NCI-H526 treated with DMSO at 0.1 percent for 48 hours (cell line): ENCODE measurements at places on chromosomes 6 and 20.

GRCh38 chr20:64064145-64064698, 1.2 kb downstream of the TCEA2 start:
- no peak for DNase-seq

- no peak for DNase-seq
Observed at GRCh38 chr6:8944548-8944947, 509.2 kb upstream of the SLC35B3 start.

DNA sequence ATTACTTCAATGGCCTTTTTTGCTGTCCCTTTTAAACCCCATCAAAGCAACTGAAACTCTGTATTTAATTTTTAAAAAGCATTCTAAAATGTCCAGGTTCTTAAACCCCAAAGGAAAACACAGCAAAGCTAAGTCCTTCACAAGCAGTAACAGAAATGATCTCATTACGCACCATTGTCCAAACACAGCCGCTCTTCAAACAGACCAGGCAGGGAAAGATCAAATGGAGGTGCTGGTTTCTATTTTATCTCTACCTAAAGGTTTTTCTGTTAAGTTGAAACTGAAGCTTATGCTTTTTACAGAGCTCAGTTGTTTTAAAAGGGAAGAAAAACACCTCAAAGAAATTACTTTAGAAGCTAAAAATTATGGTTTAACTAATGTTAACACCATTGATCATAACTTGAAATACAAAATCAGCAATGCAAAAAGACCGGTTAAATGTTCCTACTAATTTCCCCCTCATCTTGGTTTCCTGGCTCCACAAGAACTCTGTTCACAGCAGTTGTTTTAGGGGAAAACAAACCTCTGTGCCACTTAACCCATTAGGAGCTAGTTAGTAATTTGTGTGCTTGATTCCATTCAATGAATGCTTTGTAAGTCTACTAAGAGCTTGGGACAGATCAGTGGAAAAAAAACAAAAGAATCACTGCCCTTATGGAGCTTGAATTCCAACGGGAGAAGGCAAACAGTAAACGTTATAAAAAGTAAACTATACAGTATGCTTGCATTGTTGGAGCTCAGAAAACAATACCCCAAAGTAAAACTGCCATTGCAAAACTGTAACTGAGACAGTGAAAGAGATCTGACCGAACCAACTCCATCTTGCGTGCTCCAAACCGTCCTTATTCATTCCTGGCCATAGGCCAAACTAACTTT, 87.4 kb downstream of the CD24 start:
- no peak for DNase-seq

DNA sequence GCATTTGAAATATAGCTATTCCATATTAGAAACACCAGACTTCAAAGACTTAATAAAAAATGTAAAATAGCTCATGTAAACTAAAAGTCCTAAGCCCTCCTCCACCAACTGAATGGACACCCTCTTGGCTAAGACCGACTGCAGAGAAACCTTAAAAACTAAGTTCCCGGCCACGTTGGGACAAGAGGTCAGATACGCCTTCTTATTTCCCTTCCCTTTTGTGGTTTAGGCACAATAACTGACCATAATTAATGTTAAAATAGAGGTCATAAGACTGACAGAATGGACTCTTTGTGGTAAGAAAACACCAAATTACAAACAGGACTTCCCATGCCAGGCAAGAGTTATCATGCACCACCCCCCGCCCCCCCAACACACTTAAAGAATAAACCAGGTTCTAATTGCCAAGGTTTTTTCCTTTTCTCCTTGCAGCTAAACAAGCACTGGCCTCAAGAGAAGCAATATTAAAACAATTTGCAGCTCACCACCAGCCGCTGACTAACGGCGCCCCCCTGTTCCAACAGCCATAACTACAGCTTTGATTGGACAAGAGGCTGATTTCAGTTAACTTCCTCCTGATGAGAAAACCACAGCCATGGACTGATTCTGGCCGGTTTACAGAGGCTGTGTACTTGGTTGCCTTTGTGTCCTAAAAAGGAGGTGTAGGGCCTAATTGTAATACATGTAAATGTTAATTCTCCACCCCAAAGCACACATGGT, 10.7 kb upstream of the LAMP5 start:
- DNase-seq: no peak

DNA sequence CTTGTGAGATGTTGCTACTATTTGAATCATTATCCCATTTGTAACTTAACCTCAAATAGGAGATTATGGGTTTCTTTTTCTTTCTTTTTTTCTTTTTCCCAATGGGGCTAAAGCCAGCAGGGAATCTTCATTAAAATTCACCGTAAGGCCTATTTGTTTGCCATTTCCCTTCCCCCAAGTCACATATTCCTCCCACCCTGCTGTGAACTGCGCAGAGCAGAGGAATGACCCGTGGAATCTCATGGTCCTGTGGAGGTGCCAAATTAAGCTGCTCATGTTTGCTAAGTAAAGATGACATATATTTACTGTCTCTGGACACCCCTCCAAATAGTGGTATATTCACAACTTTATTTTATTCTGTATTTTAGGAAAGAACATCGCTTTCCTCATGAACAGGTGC, 699.3 kb downstream of the RNF144B start:
- no peak for DNase-seq

- no peak for DNase-seq
Observed at GRCh38 chr20:57947421-57948179, 237.8 kb upstream of the PMEPA1 start.

GRCh38 chr6:37319856-37320480, 33.8 kb upstream of the RNF8 start:
- DNase-seq: no peak

DNA sequence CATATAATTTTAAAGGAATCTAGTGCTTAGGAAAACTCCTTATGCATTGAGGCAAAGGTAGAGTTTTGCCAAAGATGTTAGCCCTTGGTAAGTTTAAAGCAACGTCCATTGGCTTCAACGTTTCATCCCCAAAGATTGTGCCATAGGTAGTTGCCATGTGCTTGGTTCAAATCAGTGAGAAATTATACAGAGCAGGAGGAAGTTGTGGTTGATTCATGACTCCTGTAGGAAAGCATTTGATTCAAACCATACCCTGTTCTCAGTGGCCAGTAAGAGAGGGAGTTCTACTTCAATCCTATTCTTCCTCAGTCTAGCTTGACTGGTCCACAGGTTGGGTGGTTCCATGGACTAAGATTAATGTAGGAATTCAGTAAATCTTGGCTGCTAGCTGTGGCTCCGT, 535.6 kb downstream of the QKI start:
- DNase-seq: no peak

- no peak for DNase-seq
Observed at GRCh38 chr20:49397525-49397924, 84.9 kb downstream of the KCNB1 start.

DNA sequence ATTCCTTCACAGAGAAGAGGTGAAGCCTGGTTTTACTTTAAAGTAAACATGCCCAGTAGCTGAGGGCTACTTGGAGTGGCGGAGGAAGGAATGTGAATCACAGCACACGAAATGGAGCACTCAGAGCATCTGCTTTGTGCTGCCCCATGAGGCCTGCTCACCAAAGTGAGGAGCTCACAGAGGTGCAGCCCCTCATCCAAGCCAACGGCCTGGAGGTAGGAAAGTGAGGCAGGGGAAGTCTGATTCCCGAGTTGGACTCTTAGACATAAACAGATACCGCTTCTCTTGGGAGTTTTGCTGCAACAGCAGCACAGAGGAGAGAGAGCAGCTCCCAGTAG, 3.6 kb downstream of the YTHDF1 start:
- DNase-seq: no peak

- DNase-seq: peak; percentile 69
Observed at GRCh38 chr6:16238963-16239797, 793 bp downstream of the GMPR start.

DNA sequence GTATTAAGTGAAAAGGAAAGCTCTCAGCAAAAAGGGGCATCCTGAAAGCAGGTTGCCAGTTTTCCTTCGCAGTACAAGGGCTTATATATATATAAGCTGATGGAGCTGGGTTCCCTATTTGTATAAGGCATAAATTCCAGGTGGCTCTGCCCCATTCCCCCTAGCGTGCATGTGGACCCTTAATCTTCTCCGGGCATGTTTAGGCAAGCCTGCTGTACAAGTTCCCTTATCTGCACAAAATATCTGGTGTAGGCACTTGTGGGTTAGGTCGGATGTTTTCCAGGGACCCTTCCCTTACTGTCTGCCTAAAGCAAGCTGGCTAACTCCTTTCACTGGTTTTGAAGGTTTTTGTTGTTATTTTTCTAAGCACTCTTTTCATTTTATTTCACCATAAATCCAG, 140.7 kb downstream of the FUT9 start:
- DNase-seq: peak; percentile 2

- DNase-seq: no peak
Observed at GRCh38 chr6:130113201-130113710, 94.9 kb downstream of the L3MBTL3 start.

DNA sequence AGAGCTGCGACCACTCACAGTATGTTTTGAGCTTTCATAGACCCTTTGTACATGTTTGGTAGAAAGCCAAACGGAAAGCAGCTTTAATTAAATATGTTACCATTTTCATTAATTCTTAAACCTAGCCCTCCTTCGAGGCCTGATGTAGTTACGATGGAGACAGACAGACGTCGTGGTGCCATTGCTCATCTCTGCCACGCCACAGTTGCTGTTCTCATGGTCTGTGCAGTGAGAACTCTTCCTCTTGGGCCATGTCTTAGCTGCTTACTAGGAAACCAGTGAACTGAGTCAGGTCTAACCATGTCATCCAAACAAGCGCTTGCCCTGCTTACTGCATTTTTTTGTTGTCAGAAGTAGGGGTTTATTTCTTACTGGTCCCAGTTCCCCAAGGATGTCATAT, 62.8 kb downstream of the SNX9 start:
- DNase-seq: no peak

DNA sequence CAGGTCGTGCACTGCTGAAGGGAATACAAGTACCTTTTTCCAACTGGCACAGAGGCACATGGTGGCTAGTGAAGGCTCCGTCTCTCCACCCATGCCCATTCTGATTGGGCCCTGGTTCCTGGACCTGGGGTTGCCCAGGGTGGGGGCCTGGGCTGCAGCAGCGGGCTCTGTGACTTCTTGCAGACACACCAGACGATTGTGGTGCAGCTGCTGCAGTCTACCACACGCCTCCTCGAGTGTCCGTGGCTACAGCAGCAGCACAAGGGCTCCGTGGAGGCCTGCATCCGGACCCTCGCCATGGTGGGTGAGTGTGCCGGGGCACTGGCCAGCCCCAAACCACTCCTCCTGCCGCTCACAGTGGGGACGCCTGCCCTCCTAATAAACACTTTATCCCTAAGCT, 29.2 kb downstream of the UQCC2 start:
- no peak for DNase-seq

DNA sequence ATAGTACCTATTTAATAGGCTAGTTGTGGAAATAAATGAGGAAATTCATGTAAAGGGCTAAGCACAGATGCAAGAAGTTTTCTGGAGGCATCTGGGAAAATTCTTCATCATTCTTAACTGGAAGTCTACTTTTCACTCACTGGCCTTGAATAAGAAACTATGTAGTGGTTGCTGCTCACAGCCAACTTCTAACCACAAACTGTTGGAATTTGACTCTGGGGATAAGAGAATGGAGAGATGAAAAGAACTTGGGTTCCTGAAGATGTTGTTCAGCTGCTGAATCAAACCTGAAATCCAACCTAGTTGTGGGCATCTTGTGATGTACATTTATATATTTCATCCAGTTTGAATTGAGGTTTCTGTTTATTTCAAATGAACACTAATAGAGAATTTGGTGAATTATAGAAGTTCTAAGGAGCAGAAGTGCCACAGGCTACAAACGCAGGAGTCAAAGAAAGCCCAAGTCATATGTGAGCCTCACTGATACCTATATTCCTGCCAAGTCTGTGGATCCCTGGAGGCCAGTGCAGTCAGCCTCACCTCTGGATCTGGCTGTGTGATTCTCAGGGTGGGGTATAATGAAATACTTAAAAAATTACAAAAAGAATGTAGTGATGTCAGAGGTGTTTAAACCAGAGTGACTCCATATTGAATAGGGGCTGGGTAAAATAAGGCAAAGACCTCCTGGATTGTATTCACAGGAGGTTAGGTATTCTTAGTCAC, 18.7 kb upstream of the MEI4 start:
- no peak for DNase-seq

DNA sequence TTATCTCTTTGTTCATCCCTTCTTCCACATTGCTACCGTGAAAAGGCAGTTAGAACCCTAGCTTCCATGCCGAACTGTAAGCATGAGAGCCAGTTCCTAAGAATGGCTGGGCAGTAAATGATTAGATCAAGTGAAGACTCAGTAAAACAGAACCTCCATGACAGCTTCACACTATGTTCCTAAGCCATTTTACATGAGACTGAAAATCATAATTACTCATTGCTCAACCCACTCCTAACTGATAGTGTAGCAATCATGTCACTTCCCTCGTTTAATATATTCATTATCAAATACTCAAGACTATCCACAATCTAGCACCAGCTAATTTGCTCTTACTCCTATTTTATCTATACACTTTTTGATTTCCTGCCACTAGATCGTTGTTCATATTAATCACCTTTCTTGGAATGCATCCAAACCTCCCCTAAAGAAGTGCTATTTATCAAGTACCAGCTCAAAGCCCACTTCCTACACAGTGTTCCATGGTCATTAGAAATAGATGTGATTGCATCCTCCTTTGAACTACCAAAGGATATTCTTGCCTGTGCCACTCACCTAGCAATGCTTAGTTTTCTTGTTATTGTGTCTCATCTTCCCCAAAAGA, 6.0 kb downstream of the TMEM30A start:
- DNase-seq: no peak

GRCh38 chr6:167930295-167930694, 67.2 kb upstream of the KIF25 start:
- no peak for DNase-seq

DNA sequence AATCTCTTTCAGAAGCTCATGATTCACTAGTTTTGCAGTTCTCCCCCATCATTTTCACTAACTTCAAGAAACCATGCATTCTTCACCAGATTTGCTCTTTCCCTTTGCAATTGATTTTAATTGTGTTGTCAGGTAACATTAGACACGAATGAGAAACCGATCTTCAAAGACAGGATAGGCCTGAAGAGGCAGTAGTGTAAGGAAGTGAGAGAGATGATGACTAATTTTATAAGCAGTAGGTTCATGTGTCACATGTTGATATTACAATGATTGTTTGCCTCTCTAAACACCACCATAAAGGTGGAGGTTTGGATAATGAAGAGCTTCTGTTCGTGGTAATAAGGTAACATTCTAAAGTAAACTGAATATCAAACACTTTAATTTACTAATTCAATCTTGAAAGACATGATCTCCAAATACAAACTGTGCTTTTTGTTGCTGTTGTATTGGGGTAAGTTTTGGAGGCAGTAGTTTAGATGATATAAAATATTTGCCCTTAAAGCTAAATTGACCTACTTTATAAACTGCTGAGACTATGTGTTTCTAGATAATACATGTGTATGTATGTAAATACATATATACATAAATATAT, 207.2 kb downstream of the PHACTR1 start:
- DNase-seq: no peak

GRCh38 chr6:32154514-32155161, 697 bp downstream of the PPT2 start:
- DNase-seq: peak; percentile 55

GRCh38 chr6:148440877-148441453, 98.3 kb downstream of the SASH1 start:
- no peak for DNase-seq
